Esophagus muscularis mucosa (tissue), 4 donors: ENCODE measurements at places on chromosomes 6 and 20.

GRCh38 chr6:29861521-29862255, 34.1 kb downstream of the HLA-G start:
- DNase-seq, result no peak

DNA sequence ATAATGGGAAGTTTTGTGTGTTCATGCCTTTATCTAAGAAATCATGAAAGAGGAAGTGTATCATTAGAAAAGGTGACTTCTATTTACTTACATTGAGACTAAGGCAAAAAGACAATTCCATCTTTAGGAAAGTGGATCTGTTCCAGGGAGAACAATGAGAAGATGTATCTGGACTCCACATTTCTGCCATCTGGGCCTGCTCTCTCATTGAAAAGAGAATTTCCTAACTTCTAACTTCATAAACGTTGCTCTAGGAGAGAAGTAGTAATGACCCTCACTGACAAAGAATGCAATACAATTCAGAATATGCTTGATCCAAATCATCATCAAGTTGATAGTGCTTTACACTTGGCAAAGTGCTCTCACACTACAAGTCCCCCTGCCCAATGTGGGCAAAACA, 294.2 kb downstream of the OGFRL1 start:
- DNase-seq, result no peak

- DNase-seq, result no peak
Observed at GRCh38 chr6:143007646-143008045, 53.0 kb upstream of the AIG1 start.

- DNase-seq, result no peak
Observed at GRCh38 chr20:58199469-58199868, 29.0 kb downstream of the ANKRD60 start.

DNA sequence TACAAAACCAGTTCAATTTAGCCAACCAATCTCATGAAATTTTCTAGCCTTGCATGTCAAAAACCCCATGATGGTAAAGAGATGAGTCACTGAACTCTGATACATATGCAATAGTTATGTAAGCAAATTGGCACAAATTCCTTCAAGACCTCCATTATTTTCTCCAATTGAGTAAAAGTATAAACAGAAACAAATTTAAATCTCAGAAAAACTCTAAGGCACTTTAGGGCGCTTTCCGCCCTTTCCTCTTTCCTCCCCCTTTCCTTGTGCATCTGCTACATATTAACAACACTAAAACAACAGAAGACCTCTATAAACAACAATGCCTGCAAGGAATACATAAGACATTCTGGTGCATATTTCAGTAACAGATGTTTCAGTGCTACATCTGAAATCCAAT, 48.5 kb downstream of the KIF13A start:
- no peak for DNase-seq

DNA sequence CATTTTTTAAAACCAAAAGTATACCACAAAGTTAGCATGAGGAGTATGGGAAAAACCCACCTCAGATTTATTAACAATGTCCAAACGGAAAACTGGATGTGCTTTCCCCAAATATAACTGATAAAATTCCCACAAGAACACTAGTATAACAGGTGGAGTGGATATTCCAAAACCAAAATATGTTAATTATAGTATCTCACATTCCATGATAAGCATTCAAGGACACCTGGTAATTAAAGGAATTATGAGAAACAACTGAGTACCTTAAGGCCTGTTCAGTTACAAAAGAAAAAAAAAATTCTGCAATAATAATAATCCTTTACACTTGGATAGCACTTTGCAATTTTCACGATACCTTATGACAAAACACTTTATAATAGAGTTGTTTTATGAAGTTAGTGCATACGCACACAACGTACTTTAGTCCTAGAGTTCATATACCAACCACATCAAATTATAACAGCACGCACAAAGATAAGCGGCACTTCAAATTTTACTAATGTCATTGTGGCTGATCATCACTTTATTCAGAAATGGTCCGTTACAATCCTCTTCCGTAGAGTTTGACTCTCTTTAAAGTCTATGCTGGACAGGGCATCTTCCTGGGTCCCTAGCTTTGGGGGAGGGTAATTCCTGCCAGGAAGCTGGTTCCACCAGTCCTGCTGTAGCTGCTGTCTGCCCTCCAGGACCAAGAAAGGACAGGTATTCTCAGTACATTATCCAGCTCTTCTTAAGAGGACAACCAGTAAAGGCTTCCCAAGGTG, 1.7 kb downstream of the CDK19 start:
- DNase-seq, result no peak

GRCh38 chr20:45853484-45853883, 3.7 kb downstream of the ACOT8 start:
- no peak for DNase-seq

DNA sequence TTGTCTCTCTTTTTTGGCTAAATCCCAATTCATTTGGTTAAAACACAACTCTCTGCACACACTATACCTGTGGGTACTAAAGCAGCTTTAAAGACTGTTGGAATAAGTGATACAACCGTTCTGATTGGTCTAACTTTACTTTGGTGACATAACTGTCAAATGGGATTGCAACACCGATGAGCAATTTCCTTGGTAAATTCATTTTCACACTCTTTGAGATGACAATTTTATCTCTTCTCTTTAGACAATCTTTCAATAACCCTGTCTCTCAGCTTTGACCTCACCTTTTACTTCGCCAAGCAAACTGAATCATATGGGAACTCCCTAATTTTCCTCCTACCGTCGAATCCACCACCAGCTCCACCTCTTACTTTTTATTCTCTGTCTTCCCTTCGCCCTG, 60.8 kb downstream of the ECT2L start:
- DNase-seq, result no peak

GRCh38 chr6:32936239-32937152, 4.3 kb downstream of the HLA-DMB start:
- DNase-seq, result no peak

- no peak for DNase-seq
Observed at GRCh38 chr20:25465243-25466135, 58.0 kb downstream of the GINS1 start.

- no peak for DNase-seq
Observed at GRCh38 chr6:16765235-16765634, 4.0 kb upstream of the ATXN1 start.

DNA sequence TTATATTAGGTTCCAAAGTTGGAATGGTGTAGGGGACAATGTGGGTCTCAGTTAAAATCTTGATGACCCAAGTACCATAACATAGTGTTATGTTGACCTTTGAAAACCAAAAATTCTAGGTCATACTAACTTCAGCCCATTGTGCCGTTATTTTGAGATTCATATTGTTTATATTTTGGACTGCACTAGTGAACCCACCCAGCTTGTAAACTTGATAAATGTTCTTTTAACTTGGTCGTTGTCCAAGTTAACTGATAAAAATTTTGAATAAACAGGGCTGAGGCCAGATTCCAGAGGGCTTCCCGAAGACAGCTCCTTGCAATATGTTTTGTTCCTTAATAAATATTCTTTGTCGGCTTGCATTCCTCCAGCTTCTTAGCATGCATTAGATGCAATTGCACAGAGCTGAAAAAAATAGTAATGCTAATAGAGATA, 90.3 kb downstream of the BCAS1 start:
- DNase-seq, result no peak

GRCh38 chr20:14860410-14860814, 523.0 kb upstream of the FLRT3 start:
- no peak for DNase-seq

DNA sequence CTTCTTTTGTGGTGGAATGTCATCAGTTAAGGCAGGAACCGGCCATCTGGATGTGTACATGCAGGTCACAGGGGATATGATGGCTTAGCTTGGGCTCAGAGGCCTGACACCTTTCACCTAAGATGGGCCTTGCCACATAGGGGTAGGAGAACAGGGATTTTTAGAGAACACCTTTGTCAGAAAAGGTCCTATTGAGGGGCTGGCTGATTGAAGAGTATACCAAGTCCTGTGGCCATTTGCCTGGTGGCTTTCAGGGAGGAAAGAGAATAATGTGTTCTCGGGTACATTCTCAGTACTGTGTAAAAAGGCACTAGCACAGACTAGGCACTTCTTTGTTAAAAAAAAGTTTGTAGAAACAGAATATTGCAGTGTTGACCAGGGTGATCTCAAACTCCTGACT, 26.4 kb downstream of the GMPR start:
- no peak for DNase-seq

- no peak for DNase-seq
Observed at GRCh38 chr6:100212131-100212530, 218.1 kb upstream of the MCHR2 start.

DNA sequence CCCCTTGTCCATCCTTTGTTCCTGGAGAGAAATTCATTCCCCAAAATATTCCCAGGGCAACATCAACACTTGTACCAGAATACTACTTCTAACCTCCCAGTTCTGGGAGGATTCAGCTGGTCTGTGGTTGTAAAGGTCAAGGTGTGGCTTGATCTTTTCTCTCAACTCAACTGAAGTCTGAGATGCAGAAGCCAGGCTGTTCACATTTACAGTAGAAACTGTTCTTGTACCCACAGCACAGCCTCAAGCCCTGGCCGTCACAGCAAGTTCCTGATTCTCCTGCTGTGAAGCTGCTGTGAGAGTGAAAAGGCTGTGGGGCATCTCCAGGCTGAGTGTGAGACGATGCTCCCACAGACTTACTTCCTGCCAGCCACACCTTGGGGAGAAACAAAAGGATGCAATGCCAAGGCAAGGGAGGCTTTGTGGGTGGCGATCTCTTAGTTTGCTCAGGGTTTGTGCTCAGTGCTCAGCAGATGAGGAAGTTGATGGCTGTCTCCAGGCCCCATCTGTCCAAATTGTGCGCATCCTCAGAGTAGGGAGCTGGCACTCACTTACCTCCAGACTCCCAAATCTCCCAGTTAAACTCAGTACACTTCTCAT, 143.9 kb upstream of the FOXA2 start:
- DNase-seq, result no peak

GRCh38 chr6:110949679-110950285, 8.7 kb upstream of the GTF3C6 start:
- no peak for DNase-seq

GRCh38 chr6:14706378-14706929, 539.4 kb upstream of the JARID2 start:
- DNase-seq, result no peak

DNA sequence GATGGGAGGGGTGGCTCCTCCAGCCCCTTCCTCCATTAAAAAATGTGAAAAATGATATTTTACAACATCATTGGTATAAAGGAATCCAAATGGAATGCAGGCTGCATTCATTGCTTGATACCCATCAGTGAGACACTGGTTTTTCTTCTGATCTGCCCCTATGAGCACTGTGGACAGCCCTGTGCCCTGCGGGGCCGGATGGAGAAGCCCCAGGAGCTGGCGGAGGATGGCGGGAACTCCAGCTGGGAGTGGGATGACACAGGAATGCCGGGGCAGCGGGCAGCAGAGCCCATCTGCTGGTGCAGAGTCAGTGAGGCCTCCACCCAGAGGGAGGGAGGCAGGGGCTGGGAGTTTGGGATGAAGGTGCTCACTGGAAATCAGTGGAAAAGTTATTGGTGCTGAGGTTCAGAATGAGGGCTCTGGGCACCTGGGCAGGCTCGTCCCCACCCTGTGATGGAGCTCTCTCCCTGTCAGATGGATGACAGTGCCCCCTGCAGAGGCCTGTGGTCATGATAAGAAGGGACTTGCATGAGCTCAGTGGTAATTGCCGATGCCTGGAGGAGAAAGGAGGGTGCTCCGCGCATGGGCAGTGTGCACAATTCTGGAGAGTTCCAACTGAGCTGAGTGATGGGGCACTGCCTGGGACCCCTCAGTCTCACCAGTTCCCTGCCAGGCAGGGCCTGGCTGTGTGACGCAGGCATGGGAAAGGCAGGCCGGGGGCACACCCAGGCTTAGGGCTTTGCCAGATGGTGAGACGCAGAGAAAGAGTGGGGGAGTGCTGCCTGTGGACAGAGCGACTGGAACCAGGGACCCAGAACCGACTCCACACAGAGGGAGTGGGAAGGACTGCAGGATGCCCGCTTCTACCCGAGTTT, 23.2 kb downstream of the CTCFL start:
- no peak for DNase-seq

- DNase-seq, result no peak
Observed at GRCh38 chr6:149872233-149872632, 8.1 kb upstream of the LRP11 start.

DNA sequence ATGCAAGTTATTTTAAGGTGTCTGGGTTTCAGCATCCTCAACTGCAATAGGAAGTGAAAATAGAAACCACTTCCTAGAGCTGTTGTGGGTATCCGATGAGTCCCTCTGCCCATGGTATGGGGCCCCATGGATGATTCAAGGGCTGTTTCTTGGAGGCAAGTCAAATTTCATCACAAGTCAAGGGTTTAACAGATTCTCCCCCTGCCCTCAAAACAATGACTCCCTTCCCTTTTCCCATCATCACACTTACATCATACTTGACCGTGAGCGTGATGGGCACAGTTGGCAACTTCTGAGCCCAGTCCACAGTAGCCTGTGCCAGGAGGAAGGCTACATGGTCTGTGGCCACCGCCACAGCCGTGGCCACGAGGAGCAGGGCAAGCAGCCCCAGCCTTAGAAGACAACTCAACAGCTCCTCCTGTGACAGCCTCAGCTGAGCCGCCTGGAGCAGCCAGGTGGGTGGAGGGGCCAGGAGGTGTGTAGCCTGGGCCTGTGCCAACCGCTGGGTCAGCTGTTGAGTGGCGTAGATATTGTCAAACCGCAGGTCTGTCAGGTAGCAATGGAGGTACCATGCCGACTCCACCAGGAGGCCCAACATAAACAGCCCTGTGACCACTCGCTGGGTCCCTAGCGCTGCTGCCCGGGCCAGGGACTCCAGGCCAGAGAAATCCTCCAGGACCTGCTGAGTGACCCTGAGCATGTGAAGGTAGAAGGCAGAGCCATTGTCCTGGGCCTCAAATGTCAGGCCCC, 5.2 kb downstream of the OCSTAMP start:
- DNase-seq, result no peak

- no peak for DNase-seq
Observed at GRCh38 chr6:114304304-114304887, 38.4 kb downstream of the HS3ST5 start.

- DNase-seq, result no peak
Observed at GRCh38 chr20:20211274-20211987, 156.5 kb upstream of the INSM1 start.

GRCh38 chr20:54669040-54669363, 193.6 kb downstream of the DOK5 start:
- DNase-seq, result no peak

DNA sequence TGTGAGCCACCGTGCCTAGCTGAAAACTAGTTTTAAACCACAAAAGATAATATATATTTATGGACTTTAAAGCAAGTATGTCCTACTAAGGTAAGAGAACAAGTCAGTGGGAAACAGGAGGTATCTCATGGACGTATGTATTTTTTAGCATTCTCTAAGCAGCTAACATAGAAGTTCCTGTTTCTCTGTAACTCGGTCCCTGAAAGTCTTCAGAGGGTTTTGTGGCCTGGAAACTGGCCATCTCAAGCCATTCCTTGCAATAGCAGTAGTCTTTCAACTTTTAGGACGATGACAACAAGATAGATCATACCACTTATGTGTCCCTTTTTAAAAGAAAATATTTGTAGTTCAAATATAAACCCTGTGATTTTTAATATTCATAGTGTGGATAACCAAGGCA, 95.6 kb upstream of the RALGAPA2 start:
- DNase-seq, result no peak
